Naive B cell (primary cell): ENCODE measurements at places on chromosomes 7 and 10. TPM values are rescaled to one million over a fixed set of nuclear protein-coding genes. Genes with fewer than 3 reads are reported as not detected.

HOXA4 gene
- polyA plus RNA-seq, result not detected

ACBD7 gene
- not detected for polyA plus RNA-seq

LBX1 gene
- not detected for polyA plus RNA-seq

NODAL gene
- not detected for polyA plus RNA-seq
